ENCODE measurements at places on chromosomes 1 and 21. TPM values are rescaled to one million over a fixed set of nuclear protein-coding genes. Genes with fewer than 3 reads are reported as not detected.

The VANGL2 gene
- total RNA-seq: 0.96 TPM

- DNase-seq: no peak
- no peak overlapping the region for H3K4me3 ChIP-seq
- no peaks in the 10 kb centered on the region for H3K4me1 ChIP-seq
- H3K27ac ChIP-seq: no peak overlapping the region
These were observed 313.4 kb upstream of the FMN2 start for GRCh38 chr1:239778208-239778813.

DNA sequence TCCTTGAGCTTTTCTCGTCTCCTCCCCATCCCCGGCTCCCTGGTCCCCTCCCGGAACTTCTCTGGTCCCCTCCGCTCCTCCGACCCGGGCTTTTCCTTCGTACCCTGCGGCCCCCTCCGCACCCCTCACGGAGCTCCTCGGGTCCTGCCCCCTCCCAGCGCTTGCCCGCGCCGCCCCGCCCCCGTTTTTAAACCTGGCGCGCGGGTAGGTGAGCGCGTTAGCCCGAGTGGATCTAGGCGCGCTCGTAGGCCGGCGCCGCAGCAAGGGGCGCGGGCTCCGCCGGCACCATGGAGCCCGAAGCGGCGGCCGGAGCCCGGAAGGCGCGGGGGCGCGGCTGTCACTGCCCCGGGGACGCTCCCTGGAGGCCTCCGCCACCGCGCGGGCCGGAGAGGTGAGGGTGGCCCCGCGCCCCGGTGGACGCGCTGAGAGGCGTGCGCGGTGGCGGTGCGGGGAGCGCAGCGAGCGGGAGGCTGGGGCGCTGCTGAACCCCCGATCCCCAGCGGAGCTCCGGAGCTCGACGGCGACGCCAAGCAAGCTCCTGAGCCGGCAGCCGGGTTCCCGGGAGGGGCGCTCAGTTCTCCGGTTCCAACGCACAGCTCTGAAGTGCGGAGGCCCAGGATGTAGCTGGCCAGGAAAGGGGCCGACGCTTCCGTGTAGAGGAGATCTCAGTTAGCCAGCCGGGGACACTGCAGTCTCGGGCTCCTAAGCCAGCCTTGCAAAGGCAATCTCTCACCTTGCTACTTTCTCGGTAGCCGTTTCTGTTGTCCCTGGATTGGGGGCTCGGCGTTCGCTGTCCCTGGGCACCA is at the start of gene RIPPLY3:
TSS of gene RIPPLY3 (plus strand) at position 217 of the 806 bp plus-strand sequence. CDS start at position 288, 71 bp downstream.
- no peaks in the 10 kb centered on the region for H3K36me3 ChIP-seq
- no peak within 1 kb of the TSS for H3K27ac ChIP-seq
- H3K27me3 ChIP-seq: no peaks in the 10 kb centered on the region
- H3K4me1 ChIP-seq: peaks cover 11% of the 10 kb centered on the region

DNA sequence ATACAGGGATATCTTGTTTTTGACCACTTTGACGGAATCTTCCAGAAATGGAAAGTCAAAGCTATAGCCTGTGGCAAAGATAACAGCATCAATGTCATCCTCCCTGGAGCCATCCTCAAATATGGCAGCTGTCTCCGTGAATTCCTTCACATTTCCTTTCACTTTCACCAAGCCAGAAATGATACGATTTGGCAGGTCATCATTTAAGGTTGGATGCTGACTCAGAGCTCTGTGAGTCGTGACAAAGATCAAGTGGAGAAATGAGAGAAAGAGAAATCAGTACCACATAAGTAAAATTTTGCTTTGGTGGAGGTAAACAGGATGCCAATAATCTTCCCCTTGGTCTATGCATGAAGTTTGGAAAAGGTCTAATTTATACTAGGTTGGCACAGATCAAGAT is 23.9 kb downstream of the FMO5 start:
- H3K27me3 ChIP-seq: no peaks in the 10 kb centered on the region
- no peaks in the 10 kb centered on the region for H3K4me1 ChIP-seq
- no peak overlapping the region for H3K4me3 ChIP-seq
- DNase-seq: no peak

GRCh38 chr1:89760496-89760895 is 60.3 kb upstream of the LRRC8D start:
- no peak overlapping the region for H3K27ac ChIP-seq
- peaks cover 4% of the 10 kb centered on the region for H3K4me1 ChIP-seq
- H3K4me3 ChIP-seq: no peak overlapping the region
- H3K36me3 ChIP-seq: no peaks in the 10 kb centered on the region
- no peaks in the 10 kb centered on the region for H3K27me3 ChIP-seq
- no peak for DNase-seq

DNA sequence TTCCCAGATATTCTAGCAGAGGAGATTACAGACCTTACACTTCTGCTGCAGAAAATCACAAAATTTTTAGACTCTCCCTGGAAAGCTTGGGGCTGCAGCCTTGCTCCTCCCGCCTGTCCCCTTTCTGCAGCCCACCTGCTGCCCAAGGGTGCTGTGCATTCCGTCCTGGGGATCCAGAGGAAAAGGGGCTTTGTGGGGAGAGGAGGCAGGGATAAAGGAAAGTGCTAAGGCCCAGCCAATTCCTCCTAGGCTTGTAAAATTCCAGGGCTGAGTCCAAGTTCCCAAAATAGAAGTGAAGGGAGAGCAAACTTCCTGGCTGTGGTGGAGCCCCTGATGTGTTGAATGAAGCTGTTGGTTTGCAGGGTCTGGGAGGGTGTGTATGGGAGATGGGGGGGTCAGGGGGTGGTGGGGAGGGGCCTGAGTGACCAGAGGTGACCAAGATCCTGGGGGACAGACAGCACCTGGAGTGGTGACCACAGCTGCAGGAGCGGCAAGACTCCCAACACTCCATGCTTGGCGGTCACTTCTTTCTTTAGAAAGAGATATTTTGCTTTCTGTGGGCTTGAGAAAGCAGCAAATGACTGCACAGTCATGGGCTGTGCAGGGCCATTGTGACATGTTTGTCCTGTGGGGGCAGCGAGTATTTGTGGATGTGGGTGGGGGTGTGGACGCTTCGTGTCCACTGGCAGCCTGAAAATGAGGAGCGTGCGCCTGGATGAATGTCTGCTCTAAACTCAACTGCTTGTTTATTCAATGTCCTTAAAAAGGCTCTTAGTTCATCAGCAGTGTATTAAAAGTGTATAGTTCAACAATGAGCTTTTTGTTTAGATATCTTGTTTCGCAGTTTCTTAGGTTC is 68.4 kb downstream of the TLR5 start:
- H3K4me1 ChIP-seq: peaks cover 9% of the 10 kb centered on the region
- H3K27ac ChIP-seq: peak overlapping the region; percentile 79
- no peak for DNase-seq
- peak overlapping the region; percentile 51 for H3K4me3 ChIP-seq
- H3K27me3 ChIP-seq: no peaks in the 10 kb centered on the region
- H3K36me3 ChIP-seq: no peaks in the 10 kb centered on the region

DNA sequence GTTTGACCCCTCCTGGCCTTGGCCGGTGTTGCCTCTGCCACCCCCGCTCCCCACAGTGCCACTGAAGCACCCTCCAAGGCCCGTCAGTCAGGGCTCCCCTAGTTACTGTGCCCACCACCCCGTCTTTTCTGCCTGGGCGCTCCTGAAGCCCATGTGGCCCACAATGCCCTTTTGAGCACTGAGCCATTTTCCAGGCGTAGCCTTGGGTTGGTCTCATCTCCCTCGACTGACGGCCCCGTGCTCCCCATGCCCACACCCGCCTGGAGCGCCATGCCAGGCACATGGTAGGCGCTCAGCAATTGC is 107.9 kb downstream of the WDR4 start:
- H3K4me3 ChIP-seq: no peak overlapping the region
- no peaks in the 10 kb centered on the region for H3K4me1 ChIP-seq
- no peaks in the 10 kb centered on the region for H3K36me3 ChIP-seq

DNA sequence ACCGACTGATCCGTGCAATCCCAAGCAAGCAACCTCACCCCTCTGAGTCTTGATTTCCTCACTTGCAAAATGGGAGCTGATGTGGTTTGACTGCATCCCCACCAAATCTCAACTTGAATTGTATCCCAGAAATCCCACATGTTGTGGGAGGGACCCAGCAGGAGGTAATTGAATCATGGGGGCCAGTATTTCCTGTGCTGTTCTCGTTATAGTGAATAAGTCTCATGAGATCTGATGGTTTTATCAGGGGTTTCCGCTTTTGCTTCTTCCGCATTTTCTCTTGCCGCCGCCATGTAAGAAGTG is 58.4 kb downstream of the FHAD1 start:
- H3K36me3 ChIP-seq: no peaks in the 10 kb centered on the region
- no peak overlapping the region for H3K4me3 ChIP-seq
- H3K27ac ChIP-seq: no peak overlapping the region
- no peaks in the 10 kb centered on the region for H3K4me1 ChIP-seq

GRCh38 chr1:7609311-7609994 is 161.6 kb upstream of the VAMP3 start:
- no peak overlapping the region for H3K4me3 ChIP-seq
- no peak for DNase-seq
- H3K36me3 ChIP-seq: no peaks in the 10 kb centered on the region
- H3K4me1 ChIP-seq: no peaks in the 10 kb centered on the region
- no peaks in the 10 kb centered on the region for H3K27me3 ChIP-seq
- no peak overlapping the region for H3K27ac ChIP-seq

- H3K36me3 ChIP-seq: no peaks in the 10 kb centered on the region
- no peaks in the 10 kb centered on the region for H3K27me3 ChIP-seq
- H3K27ac ChIP-seq: no peak overlapping the region
- H3K4me1 ChIP-seq: no peaks in the 10 kb centered on the region
These were observed 451.2 kb downstream of the USP25 start for GRCh38 chr21:16181018-16181417.

GRCh38 chr1:20325407-20325843 is 34.8 kb downstream of the VWA5B1 start:
- no peaks in the 10 kb centered on the region for H3K4me1 ChIP-seq
- no peak for DNase-seq

DNA sequence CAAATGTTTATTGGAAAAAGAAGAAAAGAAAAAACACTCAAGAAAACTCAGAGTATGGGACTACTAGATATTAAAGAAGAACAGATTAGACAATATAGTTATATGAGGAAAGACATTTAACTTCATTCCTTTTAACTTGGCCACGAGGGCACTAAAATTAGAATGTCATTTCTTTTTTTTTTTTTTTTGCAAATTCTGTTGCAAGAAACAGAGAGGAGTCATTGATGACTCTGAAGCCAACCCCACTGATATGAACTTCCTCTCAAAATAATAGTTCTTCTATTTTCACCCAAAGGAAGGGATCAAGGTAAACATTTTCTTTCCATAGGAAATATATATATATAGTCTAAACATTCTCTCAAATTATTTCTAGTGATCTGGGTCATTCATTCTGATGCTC is 24.6 kb upstream of the PEX19 start:
- no peaks in the 10 kb centered on the region for H3K4me1 ChIP-seq
- H3K27me3 ChIP-seq: no peaks in the 10 kb centered on the region
- peaks cover 100% of the 10 kb centered on the region for H3K36me3 ChIP-seq
- DNase-seq: no peak

DNA sequence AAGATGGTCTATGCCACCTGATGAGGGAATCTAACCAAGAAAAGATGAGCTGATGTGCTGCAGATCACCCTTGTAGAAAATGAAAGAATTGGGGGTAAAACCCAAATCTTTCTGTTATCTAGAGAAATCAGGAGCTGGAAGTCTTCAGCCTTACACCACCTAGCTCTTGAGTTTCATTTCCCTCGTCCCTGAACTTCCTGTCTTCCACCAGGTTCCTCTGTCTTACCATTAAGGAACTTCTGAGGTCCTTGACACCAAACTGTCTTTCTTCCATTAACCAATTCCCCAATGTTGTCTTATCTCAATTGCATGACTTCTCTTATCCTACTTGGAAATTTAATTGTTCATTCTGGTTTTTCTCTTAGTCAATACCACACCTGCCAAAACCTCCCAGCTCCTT is 31.5 kb downstream of the LPAR3 start:
- H3K27ac ChIP-seq: no peak overlapping the region
- DNase-seq: no peak
- no peaks in the 10 kb centered on the region for H3K36me3 ChIP-seq
- H3K4me1 ChIP-seq: no peaks in the 10 kb centered on the region

DNA sequence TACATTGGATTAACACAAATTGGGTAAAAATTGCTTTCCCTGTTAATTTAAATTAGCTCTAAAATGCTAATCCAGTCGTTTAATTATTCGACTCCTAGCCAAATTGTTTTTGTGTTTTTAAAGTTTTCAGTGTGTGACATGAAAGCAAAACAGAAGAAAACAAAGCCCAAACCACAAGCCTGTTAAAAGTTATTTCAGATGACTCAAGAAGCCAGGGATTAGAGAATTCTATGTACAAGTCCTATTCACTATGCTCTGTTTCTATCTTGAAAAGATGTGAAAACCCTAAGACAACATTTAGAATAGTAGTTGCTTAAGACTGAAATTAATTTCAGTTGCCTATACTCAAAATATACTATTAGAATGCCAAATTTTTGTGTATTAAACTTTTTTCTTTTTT is 294.8 kb upstream of the ADAMTS5 start:
- no peaks in the 10 kb centered on the region for H3K27me3 ChIP-seq
- H3K4me3 ChIP-seq: no peak overlapping the region
- H3K27ac ChIP-seq: no peak overlapping the region

DNA sequence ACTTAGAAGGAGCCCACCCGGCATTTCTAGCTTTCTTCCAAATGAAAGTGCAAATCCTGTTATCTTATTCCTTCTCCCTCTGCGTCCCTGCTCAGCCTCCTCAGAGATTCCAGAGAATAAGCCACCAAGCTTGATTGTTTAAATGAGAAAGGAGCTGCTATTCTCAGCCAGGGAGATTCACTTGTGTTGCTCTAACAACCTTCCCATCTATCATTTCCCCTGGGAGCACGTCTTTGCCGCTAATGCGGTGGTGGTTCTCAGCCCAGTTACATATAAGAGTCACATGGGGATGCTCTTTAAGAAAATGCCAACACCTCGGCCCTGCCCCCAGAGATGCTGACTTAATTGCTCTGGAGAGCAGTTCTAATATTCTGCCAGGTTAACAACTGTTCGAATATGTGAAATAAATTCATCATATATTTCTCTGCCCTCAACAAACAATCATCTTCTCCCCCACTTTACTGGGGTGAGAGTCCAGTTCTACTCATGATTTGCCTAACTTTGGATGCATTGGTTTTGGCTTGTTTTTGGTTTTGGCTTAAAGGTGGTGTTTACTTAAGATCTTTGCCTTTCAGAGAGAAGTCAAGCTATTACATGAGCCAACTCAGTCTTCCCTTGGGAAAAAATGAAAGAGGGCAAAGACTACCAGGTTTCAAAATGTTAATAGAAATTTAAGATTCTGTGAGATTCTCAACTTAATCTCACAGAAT is 213.9 kb downstream of the SEC16B start:
- H3K27me3 ChIP-seq: no peaks in the 10 kb centered on the region
- no peaks in the 10 kb centered on the region for H3K4me1 ChIP-seq
- H3K4me3 ChIP-seq: no peak overlapping the region
- DNase-seq: no peak

All from ascending aorta (tissue), 2 donors.